ENCODE measurements at places on chromosomes 13 and 19. TPM values are rescaled to one million over a fixed set of nuclear protein-coding genes. Genes with fewer than 3 reads are reported as not detected.
A peak's percentile ranks its signal among the peaks of the same experiment; 100 is the strongest.

The BCKDHA gene
- total RNA-seq = 18.8 TPM

The GSX1 gene
- total RNA-seq = not detected

The ZNF468 gene
- 17.1 TPM for total RNA-seq

The NPAS1 gene
- total RNA-seq = 0.64 TPM

The PDE4C gene
- 2.1 TPM for total RNA-seq

The C13orf46 gene
- total RNA-seq = 0.24 TPM

DNA sequence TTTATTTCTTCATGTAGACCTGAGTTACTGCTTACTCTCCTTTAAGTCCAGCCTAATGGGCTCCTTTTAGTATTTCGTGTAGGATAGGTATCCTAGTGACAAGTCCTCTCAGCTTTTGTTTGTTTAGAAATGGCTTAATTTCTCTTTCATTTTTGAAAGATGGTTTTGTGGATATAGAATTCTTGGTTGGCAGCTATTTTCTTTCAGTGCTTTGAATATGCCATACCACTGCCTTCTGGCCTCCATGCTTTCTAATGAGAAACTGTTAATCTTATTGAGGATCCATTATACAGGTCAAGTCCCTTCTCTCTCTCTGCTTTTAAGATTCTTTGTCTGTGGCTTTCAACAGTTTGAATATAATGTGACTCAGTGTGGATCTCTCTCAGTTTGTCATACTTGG lies 46.8 kb upstream of the SACS start:
- no peak for DNase-seq

- no peak for DNase-seq
These were observed 40.5 kb downstream of the GATAD2A start for GRCh38 chr19:19445911-19446361.

DNA sequence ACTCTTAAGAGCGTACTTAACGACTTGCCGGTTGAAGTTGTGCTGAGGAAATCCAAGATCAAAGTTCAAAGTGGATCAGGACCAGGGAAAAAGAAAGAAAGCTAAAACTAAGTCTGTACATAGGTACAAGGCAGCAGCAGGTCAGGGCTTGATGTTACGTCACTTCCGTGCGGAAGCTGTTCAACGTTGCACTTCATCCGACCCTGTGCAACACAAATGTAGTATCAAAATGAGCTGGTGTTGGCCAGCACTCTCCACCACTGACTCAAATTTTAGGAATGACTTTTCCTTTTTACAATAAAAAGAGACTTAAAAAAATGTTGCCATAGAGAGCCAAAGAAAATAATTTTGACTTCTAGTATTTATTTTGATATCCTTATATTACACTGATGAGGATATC lies 1315.4 kb downstream of the EFNB2 start:
- no peak for DNase-seq

GRCh38 chr13:44399074-44399473 lies 25.4 kb downstream of the SERP2 start:
- no peak for DNase-seq

GRCh38 chr13:65677906-65678305 lies 1552.2 kb downstream of the PCDH9 start:
- DNase-seq = no peak

- no peak for DNase-seq
These were observed 19.9 kb downstream of the ZNF574 start for GRCh38 chr19:42095814-42096230.

GRCh38 chr19:3125900-3126524 lies 9.8 kb upstream of the GNA15 start:
- DNase-seq = peak; percentile 88

DNA sequence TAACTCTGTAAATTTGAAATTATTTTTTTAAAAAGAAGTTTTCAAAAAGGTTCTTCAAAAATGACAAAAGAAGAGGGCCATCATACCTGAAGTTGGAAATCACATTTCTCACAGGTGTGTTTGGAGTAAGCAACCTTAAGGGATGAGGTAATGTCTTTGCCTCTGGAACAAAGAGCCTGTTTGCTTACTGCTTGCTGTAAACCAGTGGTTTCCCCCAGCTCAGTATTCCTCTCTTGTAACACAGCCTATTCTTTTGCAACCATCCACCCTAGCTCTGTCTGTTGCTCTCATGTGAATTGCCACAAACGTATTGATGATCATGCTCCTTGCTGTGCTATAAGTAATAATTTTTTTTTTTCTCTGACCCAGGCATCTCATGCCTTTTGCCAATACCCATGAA lies 38.1 kb downstream of the UCHL3 start:
- DNase-seq = no peak

GRCh38 chr13:73901324-73902068 lies 232.7 kb downstream of the KLF12 start:
- no peak for DNase-seq

- no peak for DNase-seq
These were observed 36.9 kb downstream of the RGCC start for GRCh38 chr13:41494202-41494601.

- DNase-seq = peak; percentile 96
These were observed 15.4 kb downstream of the FCHO1 start for GRCh38 chr19:17766543-17767131.

- peak; percentile 94 for DNase-seq
These were observed 25.3 kb upstream of the OR10H2 start for GRCh38 chr19:15702534-15702930.
